ENCODE measurements at places on chromosomes 7 and 10.
A peak's percentile ranks its signal among the peaks of the same experiment; 100 is the strongest.

DNA sequence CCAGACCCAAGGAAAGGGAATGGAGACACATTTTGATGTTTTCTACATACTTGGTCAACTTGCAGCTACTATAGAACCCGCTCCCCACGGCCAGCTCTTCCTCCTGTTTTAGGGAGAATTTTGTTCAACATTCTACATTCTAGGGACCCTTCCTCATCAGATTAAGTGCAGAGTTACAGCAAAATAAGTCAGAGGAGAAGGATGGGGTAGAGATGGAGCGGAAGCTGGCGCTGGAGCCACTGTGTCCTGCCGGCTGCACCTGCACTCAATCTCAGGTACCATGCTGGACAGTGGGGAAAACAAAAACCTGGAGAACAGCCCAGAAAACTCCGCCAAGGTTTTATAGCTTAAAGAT is 79.4 kb upstream of the EN2 start:
- DNase-seq = no peak

GRCh38 chr10:119259345-119259744 is 52.0 kb downstream of the GRK5 start:
- DNase-seq = no peak

DNA sequence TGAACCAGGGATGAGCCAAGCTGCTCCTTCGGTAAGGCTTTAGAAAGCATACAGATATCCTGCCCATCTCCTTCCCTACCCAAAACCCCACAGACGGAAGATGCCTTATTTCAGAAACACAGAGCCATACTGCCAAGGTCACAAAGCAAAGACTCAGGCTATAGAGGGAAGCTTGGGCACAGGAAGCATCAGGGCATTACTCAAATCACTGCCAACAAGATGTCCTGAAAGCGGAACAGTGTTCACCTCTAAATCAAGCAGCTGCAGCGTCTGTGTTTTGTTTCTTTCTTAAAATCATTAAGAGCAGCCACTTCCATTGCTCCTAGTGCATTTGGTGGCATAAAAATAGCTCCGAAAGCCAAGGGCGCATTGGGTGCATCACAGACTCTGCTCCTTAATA is 307.3 kb downstream of the SORCS1 start:
- DNase-seq = no peak

GRCh38 chr10:126868371-126868770 is 36.9 kb upstream of the DOCK1 start:
- DNase-seq = no peak

GRCh38 chr7:69819333-69819705 is 221.0 kb downstream of the AUTS2 start:
- DNase-seq = no peak

DNA sequence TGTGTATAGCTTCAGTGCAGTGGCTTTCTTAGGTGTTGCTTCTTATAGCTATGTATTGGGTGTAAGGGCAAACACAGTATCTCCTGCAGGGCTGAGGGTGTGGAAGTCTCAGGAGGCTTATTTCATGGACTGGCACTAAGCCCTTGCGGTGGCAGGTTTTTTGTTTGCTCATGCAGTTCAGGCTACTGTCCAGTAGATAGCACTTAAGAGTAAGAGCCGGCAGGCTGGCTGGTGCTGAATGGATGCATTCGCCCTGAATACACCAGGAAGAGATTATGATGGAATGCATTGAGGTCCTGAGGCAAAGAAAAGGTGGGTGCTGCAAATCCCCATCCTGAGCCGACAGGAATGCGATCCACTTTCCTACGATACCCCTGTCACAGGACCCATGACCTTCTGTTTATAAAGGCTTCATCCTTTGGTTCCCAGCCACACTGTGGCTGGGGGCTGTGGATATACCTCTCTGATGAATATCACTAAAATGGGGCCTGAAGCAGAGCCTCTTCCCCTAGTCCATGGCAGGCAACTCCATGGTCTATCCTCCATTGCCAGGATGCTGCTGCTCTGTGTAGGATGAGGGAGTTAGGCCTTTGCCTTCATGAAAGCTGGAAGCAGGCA is 44.9 kb downstream of the ANXA8 start:
- no peak for DNase-seq

GRCh38 chr7:2336626-2337299 is 17.9 kb upstream of the EIF3B start:
- DNase-seq = no peak

DNA sequence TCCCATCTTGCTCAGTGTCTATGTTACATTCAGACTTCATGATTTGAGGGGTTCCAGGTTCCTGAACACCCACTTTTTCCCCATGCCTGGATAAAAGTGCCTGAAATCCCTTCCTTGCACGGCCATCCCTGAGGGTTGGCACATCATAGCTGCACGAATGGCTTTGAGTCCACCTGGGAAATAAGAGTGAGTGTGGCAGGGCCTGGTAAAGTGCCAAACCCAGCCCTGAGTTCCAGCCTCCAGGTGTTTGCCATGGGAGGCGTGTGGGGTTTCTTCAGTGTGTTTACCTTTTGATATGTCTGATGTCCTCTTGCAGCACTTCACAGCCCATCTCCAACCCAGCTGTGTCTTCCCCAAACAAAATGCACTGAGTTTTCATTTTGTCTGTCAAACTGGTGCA is 145.7 kb downstream of the PAXIP1 start:
- no peak for DNase-seq

- DNase-seq = no peak
These were observed 98.9 kb downstream of the MKX start for GRCh38 chr10:27646604-27647175.

GRCh38 chr10:97498841-97499560 is at the start of gene UBTD1:
UBTD1 (plus strand) TSS chr10:97498924; CDS start chr10:97499204, 280 bp downstream.
- peak; percentile 15 for DNase-seq

DNA sequence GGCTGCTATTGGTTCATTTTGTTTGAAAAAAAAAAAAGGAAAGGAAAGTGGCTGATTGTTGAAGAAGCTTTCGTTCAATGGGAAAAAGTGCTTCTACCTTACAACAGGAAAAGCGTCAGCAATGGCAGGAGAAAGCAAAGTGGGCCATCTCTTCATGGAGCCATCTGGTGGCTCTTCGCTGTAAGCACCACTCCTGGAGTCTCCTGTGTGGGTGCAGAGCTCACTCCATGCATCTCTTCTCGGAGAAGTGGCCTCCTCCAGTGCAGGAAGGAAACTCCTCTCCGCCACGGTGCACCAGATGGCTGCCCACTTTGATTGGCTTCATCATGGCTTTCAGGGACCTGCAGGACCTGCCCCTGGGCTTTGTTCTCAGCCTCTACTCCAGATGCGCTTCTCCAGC is 250.9 kb downstream of the PTEN start:
- no peak for DNase-seq

GRCh38 chr7:7564323-7564780 is 2.3 kb upstream of the MIOS start:
- no peak for DNase-seq

GRCh38 chr7:101693498-101694091 is 64.5 kb upstream of the MYL10 start:
- DNase-seq = no peak

DNA sequence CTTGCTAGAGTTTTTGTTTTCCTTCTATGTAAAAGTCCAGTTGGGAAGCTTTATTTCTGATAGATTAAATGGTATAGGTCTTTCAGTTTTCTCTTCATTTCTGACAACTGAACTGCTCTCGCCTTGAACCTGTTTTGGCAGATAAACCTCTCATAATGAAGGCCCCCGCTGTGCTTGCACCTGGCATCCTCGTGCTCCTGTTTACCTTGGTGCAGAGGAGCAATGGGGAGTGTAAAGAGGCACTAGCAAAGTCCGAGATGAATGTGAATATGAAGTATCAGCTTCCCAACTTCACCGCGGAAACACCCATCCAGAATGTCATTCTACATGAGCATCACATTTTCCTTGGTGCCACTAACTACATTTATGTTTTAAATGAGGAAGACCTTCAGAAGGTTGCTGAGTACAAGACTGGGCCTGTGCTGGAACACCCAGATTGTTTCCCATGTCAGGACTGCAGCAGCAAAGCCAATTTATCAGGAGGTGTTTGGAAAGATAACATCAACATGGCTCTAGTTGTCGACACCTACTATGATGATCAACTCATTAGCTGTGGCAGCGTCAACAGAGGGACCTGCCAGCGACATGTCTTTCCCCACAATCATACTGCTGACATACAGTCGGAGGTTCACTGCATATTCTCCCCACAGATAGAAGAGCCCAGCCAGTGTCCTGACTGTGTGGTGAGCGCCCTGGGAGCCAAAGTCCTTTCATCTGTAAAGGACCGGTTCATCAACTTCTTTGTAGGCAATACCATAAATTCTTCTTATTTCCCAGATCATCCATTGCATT is 27.1 kb downstream of the MET start:
- no peak for DNase-seq

GRCh38 chr10:132383101-132383500 is 13.9 kb upstream of the PWWP2B start:
- DNase-seq = no peak

- DNase-seq = no peak
These were observed 142.3 kb upstream of the HPS1 start for GRCh38 chr10:98589007-98589406.

- peak; percentile 97 for DNase-seq
These were observed at the start of gene CBX3 for GRCh38 chr7:26201247-26202018. CBX3 (plus strand) TSS chr7:26201745; CDS start chr7:26202999, 1,254 bp downstream.

Measured in activated CD4-positive, alpha-beta T cell treated with anti-CD3 and anti-CD28 coated beads, Interleukin-10, Interleukin-2, amounts not matched to agents 100 ng/mL and 50 ng/mL, durations not matched to agents 16 hours and 8 hours (primary cell).